Kidney tubule cell (primary cell): ENCODE measurements at places on chromosomes 5 and 9.

GRCh38 chr5:172591636-172592035 is 49.4 kb upstream of the NEURL1B start:
- DNase-seq = no peak

GRCh38 chr5:113268232-113268631 is 166.6 kb downstream of the TSSK1B start:
- DNase-seq = peak; percentile 57

DNA sequence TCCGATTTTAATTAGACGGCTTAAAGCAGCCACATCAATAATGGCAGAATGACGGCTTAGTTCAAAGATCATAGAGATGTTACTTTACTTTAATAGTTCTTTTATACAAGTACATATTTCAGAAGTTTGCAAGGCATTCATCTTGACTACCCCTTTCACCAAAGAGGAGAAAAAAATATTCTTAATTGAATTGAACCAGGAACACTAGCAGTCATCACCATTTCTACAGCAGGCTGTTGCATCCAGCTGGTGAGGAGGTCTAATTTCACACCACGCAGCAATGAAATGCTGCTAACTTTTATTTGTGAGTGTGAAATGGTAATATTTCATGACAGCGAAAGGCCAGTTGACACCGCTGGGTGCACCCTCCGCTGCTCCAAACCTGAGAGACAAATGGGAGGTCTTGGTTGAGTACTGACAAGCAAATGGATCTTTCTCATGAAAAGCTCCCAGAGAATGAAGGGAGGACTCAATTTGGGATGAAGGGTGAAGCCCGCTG is 322.2 kb downstream of the GLIS3 start:
- DNase-seq = no peak

- DNase-seq = no peak
Observed at GRCh38 chr5:135249658-135250057, 149.4 kb downstream of the MACROH2A1 start.

GRCh38 chr5:40838086-40838485 is 3.1 kb upstream of the RPL37 start:
- DNase-seq = no peak
